ENCODE measurements at places on chromosomes 12 and 14.
A peak's percentile ranks its signal among the peaks of the same experiment; 100 is the strongest.

DNA sequence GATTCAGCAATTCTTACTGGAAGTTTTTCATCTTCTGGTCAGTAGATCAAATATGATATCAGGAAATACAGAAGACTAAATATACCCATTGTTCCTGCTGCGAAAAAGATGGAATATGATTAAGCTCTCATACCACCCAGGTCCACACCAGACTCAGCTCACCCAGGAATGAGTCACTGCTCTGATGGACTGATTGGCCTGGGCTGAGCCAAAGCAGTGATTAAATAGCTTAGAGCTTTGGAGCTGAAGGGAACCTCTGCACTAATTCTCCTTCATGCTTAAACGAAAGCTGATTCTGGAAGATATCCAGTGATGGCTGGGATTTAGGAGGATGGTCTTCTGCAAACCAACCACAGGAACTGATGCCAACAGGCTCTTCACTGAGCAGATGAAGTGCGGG lies 62.0 kb upstream of the SYT1 start:
- no peak for DNase-seq

DNA sequence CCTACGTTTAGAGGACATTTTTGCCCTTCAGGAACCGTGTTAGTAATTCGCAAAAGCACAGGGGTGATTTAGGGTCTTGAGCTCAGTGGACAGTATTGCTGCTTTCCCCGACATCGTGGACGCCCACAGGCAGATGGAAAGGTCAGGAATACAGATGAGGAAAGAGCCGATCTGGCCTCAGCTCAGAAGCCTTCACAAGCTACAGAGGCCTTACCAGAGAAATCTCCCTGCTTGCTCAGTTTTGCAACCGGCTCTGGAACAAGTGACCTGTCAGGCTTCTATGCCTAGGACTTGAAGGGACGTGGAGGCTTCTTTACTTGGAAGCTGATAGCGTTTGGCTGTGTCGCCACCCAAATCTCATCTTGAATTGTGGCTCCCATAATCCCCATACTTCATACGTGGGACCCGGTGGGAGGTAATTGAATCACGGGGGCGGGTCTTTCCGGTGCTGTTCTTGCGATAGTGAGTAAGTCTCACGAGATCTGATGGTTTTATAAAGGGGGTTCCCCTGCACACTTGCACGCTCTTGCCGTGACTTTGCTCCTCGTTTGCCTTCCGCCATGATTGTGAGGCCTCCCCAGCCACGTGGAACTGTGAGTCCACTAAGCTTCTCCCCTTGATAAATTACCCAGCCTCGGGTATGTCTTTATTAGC lies 332.5 kb downstream of the MED13L start:
- no peak for DNase-seq

GRCh38 chr14:33287189-33287588 lies 348.5 kb downstream of the NPAS3 start:
- DNase-seq: no peak

GRCh38 chr14:21997300-21997699 lies 323.7 kb upstream of the OR4E1 start:
- DNase-seq: no peak

- DNase-seq: no peak
These were observed 24.2 kb downstream of the CDK17 start for GRCh38 chr12:96375841-96376604.

DNA sequence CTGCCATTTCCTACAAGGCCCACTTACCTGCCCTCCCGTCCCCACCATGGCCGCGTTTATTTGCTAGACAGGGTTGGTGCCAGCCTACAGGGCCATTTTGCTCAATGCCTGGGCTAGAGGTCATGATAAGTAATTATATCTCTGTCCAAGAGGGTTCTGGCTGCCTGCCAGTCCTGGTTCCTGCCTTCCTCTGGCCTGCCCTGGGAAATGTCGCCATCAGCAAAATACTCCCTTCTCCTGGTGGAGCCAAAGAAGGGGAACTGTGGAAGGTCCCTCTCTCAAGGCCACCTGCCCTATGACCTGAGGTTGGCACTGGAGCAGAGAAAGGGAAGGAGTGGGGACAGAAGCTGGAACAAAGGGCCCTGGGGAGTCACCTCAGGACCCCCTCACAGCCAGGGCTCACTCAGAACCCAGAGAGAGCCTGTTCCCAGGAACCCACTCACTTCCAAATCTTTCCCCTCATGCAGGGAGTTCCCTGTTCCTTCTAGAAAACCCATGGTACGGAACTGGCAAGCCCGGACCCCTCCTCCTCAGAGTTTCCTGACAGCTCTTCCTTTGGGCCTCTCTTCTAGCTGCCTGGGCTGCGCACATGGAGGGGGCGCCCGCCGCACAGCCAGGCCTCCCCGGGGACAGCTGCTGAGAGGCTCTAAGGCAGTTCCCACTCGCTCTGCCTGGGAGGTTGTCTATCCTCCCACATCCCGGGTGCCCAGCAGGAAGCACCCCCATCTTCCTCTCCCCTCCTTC lies 280.5 kb downstream of the DPF3 start:
- DNase-seq: no peak

- DNase-seq: no peak
These were observed 70.7 kb downstream of the RASSF8 start for GRCh38 chr12:26028953-26029735.

GRCh38 chr12:120194534-120195395 lies at the start of gene GCN1:
TSS of gene GCN1 (minus strand) at chr12:120194715. CDS start at chr12:120194697, 18 bp downstream.
- peak; percentile 84 for DNase-seq

GRCh38 chr14:99038431-99038820 lies 233.6 kb downstream of the BCL11B start:
- DNase-seq: no peak

- DNase-seq: no peak
These were observed 44.4 kb upstream of the PNMA1 start for GRCh38 chr14:73758392-73759182.

GRCh38 chr12:1573960-1574864 lies 20.2 kb downstream of the FBXL14 start:
- no peak for DNase-seq

DNA sequence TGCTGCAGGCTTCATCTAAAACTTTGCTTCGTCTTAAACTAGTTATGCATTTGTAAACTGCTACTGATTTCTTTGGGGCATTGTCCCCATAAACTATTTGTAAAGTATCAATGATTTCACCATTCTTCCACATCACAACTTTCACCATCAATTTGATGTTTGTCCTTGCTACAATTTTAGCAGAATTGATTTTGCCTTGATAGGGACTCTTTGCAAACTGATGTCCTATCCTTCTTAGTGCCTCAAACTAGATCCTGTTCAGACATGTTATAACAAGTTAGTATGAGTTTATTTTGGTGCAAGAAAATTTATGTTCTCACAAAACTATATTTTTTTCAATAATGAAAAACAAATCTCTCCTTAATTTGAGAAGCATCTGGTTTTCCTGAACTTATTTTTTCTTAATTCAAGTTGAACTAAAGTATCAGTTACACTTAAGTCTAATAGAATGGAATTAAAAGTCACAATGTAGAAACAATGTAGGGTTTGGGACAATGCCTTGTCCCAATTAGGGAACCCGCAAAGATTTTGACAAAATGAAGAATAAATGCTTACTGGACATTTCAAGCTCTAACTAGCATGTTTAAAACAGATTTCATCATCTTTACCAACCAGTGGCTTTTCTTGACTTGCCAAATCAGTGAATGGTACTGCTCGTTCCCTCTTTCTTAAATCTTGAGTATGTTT lies 10.1 kb upstream of the ARID4A start:
- DNase-seq: no peak

All from stimulated activated CD8-positive, alpha-beta memory T cell treated with anti-CD3 and anti-CD28 coated beads, Interleukin-15, amount 100 ng/mL, for 24 hours (primary cell).